ENCODE measurements at places on chromosomes 13 and 19.
A peak's percentile ranks its signal among the peaks of the same experiment; 100 is the strongest.

DNA sequence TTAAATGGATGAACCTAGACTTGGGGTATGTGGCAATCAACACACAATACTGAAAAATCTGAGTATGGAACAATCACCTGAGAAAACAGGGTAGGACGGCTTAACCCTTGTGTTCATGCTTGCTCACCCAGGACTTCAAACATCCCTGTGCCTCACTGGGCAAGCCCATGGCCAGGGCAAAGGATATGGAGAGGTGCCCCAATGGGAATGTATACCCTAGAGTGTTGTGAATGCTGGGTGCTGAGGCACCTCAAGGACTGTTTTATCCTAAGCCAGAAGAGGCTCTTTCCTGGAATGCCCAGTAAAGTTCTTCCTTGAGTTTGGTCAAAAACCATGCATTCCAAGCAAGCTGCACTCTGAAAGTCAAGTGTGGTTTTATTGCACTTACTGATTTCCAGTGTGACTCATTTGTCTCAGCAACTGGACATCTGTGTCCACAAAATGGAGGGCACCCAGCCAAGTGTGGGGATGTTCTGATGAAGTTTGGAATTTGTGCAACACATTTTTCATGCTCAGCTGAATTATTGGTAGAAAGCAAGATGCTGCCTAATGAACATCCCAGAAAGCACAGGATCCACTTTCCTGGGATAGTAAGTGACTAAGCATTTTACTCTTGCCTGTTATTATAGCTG is 531.3 kb downstream of the RFC3 start:
- no peak for DNase-seq

DNA sequence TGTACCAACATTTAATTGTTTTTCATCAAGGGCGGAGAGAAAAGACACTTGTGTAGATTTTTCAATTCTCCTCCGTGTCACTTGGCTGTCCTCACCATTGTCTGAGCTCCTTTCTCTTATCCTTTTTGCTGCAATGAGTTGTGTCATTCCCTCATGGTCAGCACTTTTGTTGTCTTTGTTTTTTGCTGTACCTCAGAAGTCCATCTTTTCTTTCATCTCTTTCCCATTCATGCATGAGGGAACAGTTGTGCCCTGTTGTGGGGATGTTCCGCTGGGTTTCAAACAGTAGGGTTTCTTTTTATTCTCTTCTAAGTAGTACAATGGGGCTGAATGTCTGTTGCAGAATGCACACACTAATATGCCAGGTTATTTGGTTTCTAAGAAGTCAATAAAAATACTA is 222.6 kb downstream of the TM9SF2 start:
- DNase-seq, result no peak

DNA sequence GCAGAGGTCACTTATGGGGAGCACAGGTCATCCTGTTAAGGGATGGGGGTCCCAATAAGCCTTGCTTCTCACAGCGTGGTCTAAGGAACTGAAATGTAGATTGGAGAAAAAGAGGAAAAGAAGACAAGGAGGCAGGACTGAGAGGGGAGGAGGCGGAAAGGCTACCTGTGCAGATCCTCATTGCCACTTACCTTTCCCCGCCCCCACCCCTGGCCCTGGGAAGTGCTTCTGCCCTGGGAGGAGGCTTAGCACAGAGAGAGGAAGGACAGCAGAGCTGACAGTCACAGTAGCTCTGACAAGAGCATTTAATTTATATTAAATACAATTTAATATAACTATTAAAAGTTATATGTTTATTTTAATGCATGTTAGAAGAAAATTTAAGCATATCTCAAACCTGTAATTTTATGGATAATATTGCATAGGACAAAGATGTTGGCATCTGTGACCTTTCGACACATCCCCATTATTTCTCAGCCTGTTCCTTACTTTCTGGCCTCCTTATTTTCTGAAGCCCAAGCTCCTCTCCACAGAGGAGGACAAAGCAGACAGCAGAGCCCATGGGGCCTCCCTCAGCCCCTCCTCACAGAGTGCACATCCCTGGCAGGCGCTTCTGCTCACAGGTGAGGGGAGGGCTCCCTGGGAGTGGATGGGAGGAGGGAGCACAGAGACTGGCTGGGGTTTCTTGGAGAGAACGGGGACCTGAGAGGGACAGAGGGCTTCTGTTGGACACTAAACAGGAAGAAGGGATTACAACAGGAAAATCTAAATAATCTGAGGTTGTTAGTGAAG is 23.4 kb downstream of the CEACAM21 start:
- DNase-seq, result no peak

- DNase-seq, result no peak
These were observed 3.7 kb downstream of the TNFSF9 start for GRCh38 chr19:6534451-6535093.

DNA sequence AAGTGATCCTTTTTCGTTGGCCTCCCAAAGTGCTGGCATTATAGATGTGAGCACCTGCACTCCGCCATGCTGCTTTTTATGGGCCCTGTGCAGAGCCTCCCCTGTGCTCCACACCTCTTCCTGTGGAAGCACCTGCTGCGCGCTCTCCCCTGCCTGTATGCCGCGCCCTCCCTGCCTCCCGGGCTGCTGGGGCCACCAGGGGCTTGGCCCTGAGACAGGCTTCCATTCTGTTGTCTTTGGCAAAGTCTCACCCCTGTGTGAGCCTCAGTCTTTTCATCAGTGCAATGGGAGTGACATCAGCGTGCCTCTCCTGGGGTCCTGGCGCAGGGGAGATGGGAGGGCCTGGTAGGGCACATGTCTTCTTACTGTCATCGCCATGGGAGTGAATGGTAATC is 1.3 kb downstream of the FAM174C start:
- no peak for DNase-seq

- DNase-seq, result no peak
These were observed 52.2 kb downstream of the TEX26 start for GRCh38 chr13:30984620-30985019.

- DNase-seq, result no peak
These were observed 71.3 kb downstream of the PTPRS start for GRCh38 chr19:5269279-5269678.

DNA sequence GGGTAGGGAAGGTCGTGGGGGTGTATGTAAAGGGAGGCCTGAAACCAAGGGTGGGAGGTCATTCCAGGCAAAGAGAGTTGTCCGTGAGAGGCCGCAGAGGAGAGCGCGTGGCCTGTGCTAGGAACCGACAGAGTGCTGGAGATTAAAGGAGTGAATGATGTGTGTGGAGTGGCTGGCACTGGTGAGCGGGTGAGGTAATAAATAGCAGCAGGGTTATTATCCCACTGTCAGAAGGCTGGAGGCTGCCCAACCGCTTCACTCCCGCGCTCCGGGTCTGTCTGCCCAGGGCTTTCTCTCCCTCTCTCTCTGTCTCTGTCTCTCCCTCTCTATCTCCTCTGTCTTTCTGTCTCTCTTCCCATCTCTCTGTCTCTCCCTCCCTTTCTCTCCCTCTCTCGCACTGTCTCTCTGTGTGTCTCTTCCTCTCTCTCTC is 17.4 kb downstream of the ZNF579 start:
- no peak for DNase-seq

- peak; percentile 59 for DNase-seq
These were observed 12.8 kb upstream of the PEAK3 start for GRCh38 chr19:2294687-2295335.

DNA sequence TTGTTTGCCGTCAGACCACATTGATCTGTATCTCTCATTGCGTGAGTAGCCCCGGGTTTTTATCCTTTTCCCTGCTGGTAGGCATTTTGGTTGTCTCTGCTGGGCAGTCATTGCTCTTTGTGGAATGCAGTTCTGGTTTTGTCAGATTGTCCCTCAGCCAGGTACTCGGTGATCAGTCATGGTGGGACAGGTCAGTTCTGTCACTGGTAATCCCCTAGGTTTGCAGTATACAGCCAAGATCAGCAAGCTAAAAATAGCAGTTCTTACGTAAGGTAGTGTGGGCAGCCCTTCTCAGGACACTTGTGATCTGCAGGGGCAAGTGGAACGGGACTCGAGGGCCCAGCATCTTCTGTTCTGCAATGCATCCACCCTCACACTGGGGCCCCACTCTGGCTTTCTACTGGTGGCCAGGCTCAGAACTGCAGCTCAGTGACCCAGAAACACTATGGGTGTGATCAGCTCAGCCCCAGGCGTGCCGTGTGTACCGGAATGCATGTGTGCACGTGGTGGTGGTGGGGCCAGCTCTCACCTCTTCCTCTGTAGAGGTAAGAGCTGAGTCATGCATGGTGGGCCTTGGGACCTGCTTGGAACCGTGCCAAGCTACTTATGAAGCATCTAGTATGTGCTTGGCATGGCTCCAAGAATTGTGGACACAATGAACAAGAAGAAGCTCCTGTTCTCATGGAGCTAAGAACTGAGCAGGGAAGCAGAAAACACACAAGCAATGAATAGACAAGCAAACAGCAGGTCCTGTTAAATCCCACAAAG is 6.3 kb downstream of the PLEKHF1 start:
- peak; percentile 9 for DNase-seq

GRCh38 chr13:29465741-29466293 is 129.7 kb downstream of the SLC7A1 start:
- DNase-seq, result no peak

DNA sequence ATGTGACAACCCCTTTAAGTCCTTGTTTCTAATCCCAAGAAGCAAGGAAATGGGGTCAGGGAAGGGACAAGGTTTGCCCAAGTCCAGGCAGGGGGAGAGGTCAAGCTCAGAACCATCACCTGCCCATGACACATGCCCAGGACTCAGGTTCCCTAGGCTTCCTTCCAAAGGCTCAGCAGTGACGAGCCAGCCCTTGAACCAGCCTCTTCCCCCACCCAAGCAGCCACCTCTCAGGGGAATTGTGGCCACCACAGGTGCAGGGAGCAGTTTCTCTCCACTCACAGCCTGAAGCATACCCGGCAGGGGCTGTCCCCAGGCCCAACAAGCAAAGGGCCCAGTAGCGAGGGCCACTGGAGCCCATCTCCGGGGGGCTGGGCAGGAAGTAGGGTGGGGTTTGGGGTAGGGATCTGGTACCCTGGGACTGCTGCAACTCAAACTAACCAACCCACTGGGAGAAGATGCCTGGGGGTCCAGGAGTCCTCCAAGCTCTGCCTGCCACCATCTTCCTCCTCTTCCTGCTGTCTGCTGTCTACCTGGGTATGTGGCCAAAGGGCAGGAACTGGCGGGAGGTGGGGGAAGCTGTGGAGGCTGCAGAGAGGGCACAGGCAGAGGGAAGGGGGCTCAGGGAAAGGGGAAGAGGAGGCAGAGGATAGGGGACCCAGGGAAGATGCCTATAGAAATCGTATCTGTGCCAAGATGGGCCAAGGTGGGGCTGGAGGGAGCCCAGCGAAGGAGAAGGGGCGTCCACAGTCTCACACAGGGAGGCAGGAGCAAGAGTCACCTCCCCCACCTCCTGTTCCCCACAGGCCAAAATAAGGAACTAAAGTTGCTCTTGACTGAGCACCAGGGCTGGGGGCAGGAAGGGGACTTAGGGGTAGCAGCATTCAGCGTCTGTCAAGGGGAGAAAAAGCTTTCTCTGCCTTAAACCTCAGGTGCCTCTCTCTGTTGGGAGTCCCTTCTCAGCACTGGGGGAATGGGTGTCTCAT is at the start of gene CD79A:
Gene CD79A (plus strand): TSS at position 433 of the 986 bp plus-strand sequence. CDS start 26 bp downstream, at position 459.
- DNase-seq, result no peak
